ENCODE measurements at places on chromosomes 7 and 10.

DNA sequence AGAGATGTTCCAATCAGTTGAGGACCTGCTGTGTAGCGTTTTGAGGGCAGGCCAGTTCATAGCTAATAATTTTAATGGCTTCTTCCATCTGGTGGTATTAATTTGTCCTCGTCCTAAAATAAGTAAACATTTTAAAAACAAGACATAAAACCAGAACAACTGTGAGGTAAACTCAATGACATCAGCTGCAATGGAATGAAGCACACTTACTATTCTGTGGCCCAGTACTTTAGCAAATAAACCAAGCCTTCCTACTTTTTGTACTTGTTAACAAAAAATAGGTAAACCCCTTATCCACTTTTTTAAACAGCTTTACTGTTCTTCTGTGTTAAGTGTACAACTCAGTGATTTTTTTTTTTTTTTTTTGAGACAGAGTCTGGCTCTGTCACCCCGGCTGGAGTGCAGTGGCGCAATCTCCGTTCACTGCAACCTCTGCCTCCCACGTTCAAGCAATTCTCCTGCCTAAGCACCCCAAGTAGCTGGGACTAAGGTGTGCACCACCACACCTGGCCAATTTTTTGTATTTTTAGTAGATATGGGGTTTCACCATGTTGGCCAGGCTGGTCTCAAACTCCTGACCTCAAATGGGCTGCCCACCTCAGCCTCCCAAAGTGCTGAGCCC, 28.9 kb upstream of the FZD1 start:
- no peak for DNase-seq

GRCh38 chr7:80070391-80070790, 64.2 kb upstream of the GNAI1 start:
- DNase-seq = no peak

DNA sequence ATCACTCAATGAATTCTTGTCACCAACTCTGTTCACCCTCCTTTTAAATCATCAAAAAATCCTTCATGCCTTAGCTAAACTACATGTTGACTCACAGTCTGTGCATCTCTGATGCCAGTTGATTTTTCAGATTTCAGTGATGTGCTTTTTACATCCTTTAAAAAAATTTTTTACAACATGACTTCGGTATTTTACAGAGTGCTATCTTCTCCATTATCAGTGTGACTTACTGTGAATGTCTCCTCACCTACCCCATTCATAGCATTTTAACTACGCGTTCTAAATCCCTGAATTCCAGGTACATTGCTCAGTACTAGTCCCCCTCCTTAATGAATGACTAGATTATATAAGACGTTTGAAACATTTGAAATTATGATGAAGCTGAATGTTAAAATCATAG, 98.7 kb downstream of the DNAH11 start:
- no peak for DNase-seq

GRCh38 chr10:76296957-76297356, 865.5 kb downstream of the LRMDA start:
- no peak for DNase-seq

DNA sequence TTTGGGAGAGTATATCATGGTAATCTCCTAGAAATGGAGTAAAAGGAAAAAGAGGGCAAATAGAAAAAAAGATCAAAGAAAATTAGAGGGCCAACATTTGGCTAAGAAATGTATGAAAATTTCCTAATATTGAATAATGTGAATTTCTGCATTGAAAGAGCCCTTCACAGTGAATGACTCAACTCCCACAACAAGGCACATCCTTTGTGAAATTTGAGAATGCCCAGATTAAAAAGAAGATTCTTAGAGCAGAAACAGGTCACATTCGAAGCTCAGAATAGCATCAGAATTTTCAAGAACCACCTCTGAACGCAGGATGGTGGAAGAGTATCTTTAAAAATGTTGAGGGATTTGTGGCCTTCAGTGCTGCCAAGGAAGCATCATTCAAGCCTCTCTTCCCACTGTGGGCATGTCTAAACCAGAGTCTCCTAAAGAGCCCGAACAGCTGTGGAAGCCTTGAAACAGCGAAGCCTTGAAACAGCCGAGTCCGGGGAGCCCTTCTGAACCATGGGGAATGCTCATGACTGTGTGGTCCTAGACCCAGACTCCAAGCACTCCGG, 43.6 kb downstream of the GUSB start:
- DNase-seq = no peak

DNA sequence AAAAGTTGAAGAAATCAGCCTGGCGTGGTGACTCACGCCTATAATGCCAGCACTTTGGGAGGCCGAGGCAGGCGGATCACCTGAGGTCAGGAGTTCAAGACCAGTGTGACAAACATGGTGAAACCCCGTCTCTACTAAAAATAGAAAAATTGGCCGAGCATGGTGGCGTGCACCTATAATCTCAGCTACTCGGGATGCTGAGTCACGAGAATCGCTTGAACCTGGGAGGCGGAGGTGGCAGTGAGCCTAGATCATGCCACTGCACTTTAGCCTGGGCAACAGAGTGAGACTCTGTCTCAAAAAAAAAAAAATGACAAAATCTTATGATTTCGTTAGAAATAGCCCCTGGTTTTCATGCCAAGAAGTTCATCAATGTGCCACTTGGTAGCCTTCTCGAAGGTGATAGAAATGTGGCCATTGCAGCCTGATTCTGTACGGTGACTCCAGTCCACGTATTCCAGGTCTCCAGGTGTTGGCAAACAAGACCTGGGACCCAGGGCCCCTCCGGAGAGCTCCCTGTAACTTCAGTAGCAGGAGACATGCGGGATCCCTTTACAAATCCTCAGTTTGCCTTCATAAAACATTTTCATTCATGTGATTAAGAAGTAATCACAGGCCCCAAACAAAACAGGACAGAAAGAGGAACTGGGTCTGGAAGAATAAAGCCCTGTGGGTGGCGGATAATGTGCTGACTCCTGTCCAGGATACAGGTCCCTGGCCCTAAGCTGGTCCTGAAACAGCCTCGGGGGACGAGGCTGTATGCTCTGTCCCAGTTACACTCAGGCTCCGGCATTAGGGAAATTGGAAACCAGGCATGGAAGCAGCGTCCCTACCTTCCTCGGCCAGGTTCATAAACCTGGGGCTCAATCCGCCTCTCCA, 207.3 kb upstream of the SH2B2 start:
- DNase-seq = no peak

GRCh38 chr7:101884671-101885596, 67.5 kb downstream of the CUX1 start:
- no peak for DNase-seq
